Activated CD8-positive, alpha-beta T cell treated with anti-CD3 and anti-CD28 coated beads, Interleukin-2, amount 10 ng/mL, durations not matched to agents 7 days and 5 days (primary cell): ENCODE measurements at places on chromosomes 4 and X. TPM values are rescaled to one million over a fixed set of nuclear protein-coding genes. Genes with fewer than 3 reads are reported as not detected.

The MID1 gene
- total RNA-seq: 0.11 TPM

DNA sequence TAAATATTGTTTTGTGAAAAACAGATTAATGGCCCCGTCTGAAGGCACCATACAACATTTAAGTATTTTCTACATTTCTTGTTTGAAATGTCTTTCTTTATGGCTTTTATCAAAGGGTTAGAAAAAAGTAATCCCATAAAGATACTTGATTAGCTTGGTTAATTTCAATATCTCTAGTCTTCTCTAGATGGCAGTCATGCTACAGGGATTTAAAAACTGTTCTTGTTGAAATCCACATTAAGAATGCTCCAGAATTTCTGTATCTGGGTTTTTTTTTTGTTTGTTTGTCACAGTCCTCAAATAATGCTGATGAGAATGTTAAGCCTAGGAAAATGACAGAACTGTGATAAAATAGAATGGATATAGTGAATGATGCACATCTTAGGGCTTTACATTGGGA is 109.0 kb upstream of the AADAT start:
- no peak for DNase-seq

- no peak for DNase-seq
Observed at GRCh38 chrX:18861511-18861910, 122.4 kb downstream of the PHKA2 start.

- no peak for DNase-seq
Observed at GRCh38 chr4:131001371-131001770, 1905.4 kb downstream of the C4orf33 start.

- DNase-seq: no peak
Observed at GRCh38 chr4:102141842-102142241, 203.4 kb downstream of the SLC39A8 start.

- no peak for DNase-seq
Observed at GRCh38 chrX:154986826-154987575, 35.5 kb downstream of the F8 start.

GRCh38 chr4:177434667-177435066 is 7.6 kb downstream of the AGA start:
- no peak for DNase-seq
